CMK (cell line): ENCODE measurements at places on chromosomes 3 and 15.
A peak's percentile ranks its signal among the peaks of the same experiment; 100 is the strongest.

DNA sequence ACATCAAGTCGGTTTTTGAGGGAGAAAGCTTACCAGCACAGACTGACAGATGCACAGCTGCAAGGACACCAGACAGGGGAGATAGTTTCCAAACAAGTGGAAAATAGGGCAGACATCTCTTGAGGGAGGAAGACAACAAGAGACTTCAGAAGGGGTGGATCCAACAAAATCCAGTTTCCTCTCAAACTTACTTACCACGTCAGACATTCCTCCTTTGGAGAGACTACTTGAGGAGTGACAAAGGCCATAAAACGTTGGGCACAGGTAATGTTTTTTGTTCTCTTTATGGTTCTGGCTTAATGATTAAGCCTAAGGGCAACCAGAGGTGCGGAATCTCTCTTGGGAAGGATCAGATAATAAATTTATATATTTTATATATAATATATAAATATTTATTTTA is 76.1 kb downstream of the CD200 start:
- no peak for DNase-seq

GRCh38 chr15:48794697-48795134 is 16.2 kb downstream of the CEP152 start:
- no peak for DNase-seq

DNA sequence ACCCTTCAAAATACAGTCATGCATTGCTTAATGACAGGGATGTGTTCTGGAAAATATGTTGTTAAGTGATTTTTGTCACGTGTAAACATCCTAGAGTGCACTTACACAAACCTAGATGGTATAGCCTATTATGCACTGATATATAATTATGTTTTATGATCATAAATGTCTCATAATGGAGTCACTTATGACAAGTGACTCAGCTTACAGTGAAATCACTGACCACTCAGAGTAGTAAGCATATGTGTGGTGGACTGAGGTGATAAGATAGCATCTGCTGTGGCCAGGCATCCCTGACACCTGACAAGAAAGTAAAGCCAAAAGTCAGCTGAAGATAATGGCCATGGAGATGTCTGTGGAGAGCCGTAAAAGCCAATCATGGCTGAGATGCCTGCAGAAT is 5.4 kb downstream of the ACAD11 start:
- no peak for DNase-seq

DNA sequence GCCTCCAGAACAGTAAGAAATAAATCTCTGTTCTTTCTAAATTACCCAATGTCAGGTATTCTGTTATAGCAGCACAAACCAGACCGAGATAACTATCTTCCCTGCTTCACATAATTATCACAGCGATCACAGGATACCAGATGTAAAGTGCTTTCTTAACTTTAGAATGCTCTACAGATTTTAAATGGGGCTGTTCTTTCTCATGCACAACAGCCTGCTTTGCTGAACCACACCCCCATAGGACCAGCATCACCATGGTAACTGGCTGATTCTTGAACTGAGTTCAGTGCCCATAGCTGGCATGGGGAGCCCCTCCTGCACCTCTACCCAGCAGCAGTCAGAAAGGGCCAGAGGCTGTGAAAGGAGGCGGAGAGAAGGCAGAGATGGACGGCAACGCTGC is 7.8 kb downstream of the CD80 start:
- DNase-seq = no peak

DNA sequence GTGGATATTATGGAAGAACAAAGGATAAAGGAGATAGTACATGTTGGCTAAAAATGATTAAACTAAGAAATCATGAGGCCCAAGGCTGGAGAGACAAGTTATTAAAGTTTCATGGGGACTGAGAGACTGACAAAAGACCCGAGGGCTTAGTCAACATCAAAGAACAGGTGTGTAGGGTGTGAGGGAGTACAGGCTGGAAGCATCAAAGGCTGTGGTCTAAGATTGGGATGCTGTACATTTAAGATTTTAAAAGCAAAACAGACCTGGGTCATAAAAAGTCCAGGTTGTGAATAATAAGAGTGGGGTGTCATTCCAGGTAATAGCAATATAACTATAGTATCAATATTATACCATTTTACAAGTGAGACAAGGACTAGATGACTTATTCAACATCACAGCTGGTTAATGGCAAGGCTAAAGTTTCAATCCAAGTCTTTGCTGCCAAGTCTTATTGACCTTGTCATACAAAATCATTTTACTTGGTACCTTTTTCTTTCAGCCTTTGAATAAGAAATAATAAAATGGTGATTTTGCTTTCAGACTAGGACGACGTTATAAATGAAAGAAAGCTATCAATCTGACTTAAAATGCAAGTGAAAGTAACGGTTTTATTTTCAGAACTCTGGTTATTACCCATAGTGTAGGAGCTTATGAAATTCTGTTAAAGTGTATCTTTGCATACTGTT is 211.6 kb downstream of the TNIK start:
- no peak for DNase-seq

DNA sequence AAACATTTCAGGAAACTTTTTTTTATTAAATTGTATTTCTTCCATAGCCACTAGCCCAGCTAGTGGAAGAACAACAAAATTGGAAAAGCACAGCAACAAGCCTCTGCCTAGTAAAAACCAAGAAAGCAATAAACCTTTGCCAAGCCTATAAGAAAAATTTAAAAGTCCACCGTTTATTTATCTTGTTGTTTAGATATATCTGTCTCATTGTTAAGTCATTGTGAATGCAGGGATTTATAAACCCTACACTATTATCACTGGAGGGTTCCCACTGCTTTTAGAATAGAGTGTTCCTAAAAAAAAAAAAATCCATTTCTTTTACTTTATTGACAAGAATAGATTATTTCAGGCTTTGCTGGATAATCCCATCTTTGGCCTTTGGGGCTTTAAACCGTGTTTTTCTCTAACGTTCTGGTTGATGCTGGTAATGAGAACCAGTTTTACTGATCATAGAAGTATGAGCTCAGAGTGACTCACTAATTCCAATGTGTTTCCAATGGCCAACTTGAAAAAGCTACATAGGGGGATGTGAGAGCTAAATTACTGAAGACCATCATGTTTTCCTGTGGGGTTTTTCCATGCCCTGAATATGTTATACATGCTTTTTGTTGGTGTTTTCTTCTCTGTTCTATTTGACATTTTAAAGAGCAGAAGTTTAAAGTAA is 634.1 kb downstream of the RBMS3 start:
- DNase-seq = no peak

DNA sequence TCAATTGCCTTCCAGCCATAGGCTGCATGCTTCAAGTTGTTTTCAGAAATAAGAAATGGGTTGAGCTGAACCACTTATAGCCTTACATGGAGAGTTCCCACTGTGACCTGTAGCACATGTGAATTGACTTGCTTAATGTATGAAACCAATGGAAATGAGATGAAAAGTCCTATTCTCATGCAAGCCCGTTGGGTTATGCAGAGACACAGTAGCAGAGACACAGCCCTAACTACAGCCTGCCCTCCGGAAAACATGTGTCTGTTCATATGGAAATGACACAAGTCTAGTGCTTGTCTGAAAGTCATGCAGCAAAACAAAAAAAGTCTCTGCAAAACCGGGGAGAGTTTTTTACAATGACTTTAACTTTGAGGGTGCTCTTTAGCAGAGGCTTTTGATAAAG is 14.5 kb downstream of the HIGD2B start:
- DNase-seq = no peak

GRCh38 chr15:70198441-70199123 is 100.9 kb upstream of the TLE3 start:
- DNase-seq = no peak

DNA sequence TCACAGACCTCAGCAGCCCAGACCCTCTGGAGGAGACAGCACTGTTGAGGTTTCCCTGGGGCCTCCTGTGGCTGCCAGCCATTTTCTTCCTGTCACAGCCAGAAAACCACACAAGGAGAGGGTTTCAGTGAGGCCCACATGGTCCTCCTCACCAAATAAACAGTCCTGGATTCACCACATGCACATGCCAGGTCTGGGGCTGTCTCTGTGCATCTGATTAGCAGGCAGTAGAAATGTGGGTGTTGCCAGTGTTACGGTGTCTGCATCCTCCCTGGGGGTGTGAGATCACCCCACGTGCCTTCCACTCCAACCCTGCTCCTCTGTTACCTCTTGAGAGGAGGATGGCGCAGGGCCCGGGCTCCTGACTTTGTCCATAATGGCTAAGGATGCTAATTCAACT is 140.4 kb downstream of the CHDH start:
- DNase-seq = no peak

GRCh38 chr15:29089731-29090616 is 179.6 kb downstream of the NSMCE3 start:
- DNase-seq = peak; percentile 12

DNA sequence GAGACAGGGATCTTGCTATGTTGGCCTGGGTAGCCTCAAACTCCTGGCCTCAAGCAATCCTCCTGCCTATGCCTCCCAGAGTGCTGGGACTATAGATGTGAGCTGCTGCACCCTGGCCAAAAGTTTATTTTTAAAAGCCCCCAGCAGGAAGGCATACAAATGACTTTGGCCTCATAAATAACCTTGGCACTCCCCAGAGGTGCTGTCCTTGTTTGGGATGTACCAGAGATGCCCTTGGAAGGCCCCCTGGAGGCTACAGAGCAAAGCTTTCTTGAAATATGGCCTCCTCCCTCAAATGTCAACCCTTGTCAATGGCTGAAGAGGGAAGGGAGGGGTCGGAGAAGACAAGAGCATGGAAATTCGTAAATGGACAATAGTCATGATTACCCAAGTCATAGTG is 14.0 kb upstream of the RTP3 start:
- DNase-seq = no peak

DNA sequence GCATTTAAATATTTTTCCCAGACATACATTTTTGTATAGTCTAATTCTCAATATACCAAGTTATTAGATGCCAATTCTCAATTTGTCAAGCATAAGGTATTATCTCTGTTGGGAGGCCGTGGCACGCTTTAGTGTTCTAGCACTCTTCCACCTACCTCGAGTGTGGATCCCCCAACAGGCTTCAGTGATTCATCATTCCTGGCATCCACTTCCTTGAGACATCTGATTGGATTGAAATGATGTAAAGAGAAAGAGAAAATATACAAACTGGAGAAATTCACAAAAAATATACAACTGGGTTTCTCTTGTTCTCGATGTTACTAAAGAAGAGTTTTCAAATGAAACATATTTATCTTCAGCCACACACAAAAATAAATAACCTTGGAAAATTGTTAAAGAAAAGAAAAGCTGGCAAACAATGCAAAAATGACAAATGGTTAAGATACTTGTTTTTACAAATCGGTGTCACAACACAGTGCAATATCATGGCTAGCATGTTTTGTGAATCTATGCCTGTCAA is 218.0 kb upstream of the CDIN1 start:
- no peak for DNase-seq

DNA sequence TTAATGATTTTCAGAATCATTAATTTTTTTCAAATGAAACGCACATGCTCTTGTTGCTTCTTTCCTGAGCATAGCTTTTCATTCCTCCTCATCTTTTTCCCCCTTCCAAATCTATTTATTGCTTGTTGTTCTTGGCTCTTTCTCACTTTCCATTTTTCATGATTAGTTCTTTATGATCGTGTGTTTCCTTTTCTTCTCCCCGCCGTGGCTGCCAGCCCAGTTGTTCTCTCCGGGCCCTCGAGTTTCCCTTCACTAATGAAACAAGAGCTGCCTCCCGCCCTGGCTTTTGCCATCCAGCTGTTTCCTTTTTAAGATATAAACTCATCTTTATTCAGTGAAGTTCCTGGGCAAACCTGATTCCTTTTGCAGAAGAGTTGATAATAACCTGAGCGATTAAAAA is 170.2 kb upstream of the NR2F2 start:
- DNase-seq = no peak

DNA sequence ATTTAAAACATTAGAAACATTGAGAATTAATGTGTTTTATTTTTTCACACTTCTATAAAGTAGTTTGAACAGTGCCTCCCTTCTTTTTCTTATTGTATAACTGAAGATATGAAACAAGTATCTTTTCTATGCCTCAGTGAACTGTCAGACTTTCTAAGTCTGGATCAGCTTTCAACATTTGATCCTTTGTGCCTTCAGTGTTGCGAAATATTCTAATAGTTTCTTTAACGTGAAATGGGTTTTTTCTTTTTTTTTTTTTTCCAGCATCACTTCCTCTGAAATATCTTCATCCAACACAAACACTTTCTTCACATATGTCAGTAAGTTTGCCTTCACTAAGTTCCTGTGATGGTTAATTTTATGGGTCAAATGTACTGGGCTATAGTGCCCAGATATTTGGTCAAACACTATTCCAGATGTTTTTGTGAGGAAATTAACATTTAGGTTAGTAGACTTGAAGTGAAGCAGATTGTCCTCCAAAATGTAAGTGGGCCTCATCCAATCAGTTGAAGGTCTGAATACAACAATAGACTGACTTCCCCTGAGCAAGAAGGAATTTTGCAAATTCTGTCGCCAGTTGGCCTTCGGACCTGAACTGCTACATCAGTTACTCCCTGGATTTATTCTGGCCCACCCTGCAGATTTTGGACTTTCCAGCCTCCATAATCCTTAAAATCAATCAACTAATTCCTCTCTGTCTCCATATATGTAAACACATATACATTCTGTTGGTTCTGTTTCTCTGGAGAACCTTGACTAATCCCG is 6.4 kb upstream of the CPOX start:
- DNase-seq = no peak

GRCh38 chr3:46942076-46942475 is 34.5 kb downstream of the CCDC12 start:
- DNase-seq = no peak

DNA sequence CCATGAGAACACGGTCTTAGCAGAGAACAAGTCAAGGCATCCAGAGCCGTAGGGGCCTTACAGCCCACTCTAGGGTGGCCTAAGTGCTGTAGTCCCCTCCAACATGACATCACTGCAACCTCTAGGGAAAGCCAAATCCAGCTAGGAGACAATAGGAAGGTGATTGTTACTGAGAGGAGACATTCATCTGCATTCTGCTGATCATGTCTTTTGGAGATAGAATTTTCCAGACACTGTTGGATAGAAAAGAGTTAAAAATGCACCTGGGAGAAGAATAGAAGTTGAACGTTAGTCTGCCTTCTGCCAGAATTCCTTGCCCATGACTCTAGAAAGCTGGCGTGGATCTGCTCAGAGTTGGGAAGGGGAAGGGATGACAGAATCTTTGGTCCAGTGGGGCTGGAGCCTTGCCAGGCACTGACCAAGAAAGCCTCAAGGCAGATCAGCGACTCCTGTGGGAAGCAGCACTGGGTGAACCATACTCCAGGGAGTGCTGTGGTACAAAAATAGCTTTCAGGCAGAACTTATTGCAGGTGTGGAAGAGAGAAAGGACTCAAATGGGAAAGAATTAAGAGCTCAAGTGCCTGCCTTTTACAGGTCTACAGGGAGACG is 44.8 kb upstream of the RAF1 start:
- no peak for DNase-seq

DNA sequence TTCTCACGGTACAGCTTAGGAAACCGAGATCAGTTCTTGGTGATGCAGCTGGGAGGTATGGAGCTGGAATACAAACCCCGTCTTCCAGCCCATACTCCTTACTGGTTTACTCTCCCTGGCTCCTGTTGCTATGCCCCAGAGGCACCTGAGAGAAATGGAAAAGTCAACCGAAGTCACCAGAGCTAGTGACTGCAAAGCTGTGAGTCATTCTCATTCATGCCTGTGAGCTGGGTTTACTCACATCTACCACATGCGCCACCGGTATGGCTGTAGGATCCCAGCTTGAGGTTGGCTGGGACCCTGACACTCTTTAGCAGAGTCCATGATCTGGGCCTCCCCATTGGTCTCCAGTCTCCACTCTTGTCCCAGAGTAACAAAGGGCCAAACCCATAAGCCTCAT is 111.5 kb upstream of the ETV5 start:
- no peak for DNase-seq

GRCh38 chr3:194249323-194250097 is 101.6 kb downstream of the CPN2 start:
- DNase-seq = no peak

- no peak for DNase-seq
Observed at GRCh38 chr3:9928158-9928557, 5.5 kb upstream of the CRELD1 start.
